Amniotic epithelial cell (primary cell): ENCODE measurements at places on chromosomes 5 and 9.
A peak's percentile ranks its signal among the peaks of the same experiment; 100 is the strongest.

GRCh38 chr9:82180711-82181110, 192.1 kb downstream of the SPATA31D1 start:
- DNase-seq, result no peak

DNA sequence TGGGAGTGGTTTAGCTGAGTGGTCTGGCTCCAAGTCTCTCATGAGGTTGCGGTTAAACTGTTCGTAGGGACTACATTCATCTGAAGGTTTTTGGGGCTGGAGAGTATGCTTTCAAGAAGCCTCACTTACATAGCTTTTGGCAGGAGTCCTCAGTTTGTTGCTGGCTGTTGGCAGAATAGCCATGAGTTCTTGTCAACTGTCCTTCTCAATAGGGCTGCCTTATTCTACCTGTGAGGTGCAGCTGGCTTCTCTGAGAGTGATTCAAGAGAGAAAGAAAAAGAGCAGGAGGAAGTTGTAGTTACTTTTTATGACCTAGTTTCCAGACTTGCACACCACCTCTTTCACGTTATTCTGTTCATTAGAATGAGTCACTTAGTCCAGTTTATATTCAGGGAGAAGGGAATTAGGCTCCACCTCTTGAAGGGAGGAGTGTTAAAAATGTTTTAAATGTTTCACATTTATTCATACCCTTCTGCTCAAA, 33.2 kb downstream of the YTHDC2 start:
- DNase-seq, result peak; percentile 86

GRCh38 chr9:131627648-131628458, 82.5 kb downstream of the PRRT1B start:
- DNase-seq, result peak; percentile 88

GRCh38 chr9:85404911-85405565, 336.7 kb downstream of the AGTPBP1 start:
- no peak for DNase-seq

GRCh38 chr5:175207321-175208040, 236.5 kb downstream of the DRD1 start:
- no peak for DNase-seq

DNA sequence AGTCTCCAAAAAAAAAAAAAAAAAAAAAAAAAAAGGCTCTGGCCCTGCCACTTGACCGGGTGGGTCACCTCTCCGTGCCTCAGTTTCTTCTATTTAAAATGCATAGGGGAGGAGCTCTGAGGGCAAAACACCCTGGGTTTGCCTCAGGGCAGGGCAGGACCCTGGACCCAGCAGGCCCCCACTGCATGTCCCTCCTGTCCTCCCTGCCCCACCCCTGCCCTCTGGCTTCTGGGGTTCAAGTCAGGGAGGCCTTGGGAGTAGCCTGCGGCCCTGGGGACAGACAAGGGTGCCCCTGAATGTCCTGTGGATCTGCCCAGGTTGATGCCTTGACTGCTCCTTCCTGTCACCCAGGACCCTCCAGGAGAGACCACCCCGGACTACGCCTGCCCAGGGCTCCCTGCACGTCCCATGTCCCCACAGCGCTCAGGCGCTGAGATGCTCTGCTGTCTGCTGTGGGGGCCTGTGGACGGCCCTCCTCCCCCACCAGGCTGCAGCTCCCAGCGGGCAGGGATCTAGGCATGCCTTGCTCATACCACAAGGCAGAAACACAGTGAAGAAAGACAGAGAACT, 35.4 kb downstream of the ADAMTS2 start:
- no peak for DNase-seq

DNA sequence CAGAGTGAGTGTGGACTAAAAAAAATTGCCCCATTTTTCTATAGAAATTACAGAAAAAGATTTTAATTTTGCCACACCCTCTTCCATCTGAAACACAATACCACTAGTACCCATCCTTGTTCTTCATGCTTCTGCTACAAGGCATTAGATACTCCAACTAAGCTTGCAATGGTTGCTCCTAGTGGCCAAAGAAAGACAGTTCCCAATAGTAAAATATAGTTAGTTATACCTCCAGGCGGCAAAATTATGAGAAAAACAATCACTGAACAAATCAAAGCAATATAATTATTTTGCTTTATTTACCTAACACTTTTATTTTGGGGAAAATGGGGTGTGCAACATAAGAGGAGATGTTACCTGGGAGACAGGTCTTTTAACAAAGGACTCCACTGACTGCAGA, 101.2 kb downstream of the RAPGEF6 start:
- DNase-seq, result no peak

DNA sequence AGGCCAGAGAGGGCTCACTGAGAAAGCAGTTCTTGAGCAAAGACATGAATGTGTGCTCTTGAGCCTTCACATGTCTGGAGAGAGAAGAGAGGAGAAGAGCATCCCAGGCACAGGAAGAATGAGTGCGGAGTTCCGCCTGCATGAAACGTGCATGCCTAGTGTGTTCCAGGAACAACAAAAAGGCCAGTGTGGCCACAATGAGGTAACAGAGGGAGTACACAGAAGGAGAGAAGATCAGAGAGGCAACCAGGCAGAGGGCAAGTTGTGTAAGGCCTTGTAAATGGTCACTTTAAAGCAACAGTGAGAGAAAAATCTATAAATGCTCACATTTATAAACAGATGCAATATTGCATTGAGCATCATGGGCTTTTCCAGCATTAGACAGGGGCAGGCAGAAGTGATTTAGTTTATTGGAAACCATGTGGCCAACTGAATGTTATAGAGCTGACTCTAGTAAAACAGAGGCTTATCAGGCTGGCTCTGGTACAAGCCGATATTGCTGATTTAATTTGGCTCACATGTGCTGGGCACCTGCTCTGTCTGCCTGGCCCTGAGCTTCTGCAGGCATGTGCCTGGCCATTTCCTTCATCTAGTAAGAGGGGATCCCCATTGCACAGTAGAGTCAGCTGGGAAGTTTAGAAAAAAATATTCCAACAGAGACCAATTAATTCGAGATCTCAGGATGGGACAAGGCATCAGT, 185.3 kb downstream of the SAXO1 start:
- DNase-seq, result no peak

DNA sequence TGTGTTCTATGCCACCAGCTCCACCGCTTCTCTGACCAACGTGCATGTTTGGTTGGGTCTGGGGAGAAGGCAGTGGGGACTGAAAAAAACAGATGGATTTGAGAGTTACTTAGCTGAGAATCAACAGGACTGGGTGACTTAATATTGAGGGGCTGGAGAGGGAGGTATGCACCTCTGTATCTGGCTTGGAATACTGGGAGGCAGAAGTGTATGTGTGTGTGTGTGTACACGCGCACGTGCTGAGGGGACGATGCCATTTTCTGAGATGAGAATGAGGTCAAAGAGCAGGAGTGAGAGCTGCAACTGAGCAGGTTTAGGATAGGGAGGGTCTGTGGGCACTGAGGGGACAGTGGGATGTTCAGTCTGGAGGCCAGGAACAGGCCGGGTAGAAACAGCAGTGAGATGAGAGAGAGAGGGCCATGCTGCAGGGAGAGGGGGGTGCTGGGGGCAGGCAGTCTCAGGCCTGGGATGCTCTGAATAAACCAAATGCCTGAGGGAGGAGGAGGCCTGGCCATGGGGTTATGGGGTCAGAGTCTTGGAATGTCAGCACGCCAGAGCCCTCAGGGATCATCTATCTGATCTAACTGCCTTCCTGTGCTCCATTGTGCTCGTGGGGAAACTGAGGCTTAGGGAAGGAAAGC, 14.0 kb downstream of the PDGFRB start:
- DNase-seq, result peak; percentile 91

GRCh38 chr9:132506977-132507669, 75.3 kb upstream of the BARHL1 start:
- DNase-seq, result no peak

DNA sequence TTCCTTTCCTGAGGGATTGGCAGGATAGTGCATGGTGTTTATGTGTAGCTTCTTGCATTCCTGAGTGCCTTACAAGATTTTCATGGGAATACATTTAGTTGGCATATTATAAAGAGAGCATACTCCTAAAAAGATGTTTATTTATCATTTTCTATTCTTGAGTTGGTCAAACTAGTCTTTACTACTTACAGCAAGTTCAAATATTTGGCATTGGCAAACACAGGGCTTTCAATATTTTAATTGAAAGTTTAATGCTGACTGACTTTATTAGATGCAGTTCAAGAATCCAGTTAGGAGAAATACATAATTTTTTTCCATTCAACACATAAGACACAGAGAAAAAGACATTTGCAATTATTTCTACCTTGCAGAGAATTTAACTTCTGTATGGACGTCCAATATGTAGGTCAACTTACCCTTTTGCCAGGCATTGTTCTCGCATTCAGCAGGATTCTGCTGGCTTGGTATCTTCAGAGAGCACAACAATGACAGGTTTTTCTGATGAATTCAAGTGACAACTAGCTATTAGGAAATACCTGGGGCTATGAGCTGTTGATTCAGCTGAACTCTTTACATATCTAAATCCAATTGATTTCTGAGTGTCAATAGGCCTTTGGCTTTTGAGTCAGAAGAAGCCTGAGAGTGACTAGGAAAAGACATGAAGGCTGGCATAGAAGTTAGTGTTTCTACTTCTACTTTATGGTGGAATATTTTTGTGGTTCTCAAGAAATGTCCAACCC, 129.6 kb downstream of the LURAP1L start:
- no peak for DNase-seq

GRCh38 chr5:34957857-34958690, 28.7 kb downstream of the DNAJC21 start:
- DNase-seq, result peak; percentile 37

DNA sequence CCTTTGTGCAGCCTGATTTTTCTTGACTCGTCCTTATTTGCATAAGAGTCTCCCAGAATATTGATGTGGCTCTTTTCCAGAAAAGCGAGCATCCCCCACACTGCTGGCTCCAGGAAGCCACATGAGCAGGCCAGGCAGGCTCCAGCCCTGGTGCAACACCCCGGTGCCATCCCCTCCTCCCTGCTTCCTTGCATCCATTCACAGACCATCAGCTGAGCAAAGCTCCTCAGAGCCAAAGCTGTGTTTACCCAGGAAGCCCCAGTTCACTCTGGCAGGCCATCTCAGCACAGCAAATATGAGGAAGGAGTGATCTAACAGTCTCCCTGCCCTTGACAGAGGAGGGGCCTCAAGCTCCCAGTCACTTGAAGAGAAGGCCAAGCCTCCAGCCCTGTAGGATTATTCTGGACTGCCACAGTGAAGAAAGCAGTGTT, 34.4 kb downstream of the INSYN2B start:
- DNase-seq, result peak; percentile 87

GRCh38 chr5:175677571-175677970, 19.7 kb downstream of the HRH2 start:
- no peak for DNase-seq

- DNase-seq, result no peak
These were observed 22.3 kb upstream of the ALDH1B1 start for GRCh38 chr9:38370176-38370575.

DNA sequence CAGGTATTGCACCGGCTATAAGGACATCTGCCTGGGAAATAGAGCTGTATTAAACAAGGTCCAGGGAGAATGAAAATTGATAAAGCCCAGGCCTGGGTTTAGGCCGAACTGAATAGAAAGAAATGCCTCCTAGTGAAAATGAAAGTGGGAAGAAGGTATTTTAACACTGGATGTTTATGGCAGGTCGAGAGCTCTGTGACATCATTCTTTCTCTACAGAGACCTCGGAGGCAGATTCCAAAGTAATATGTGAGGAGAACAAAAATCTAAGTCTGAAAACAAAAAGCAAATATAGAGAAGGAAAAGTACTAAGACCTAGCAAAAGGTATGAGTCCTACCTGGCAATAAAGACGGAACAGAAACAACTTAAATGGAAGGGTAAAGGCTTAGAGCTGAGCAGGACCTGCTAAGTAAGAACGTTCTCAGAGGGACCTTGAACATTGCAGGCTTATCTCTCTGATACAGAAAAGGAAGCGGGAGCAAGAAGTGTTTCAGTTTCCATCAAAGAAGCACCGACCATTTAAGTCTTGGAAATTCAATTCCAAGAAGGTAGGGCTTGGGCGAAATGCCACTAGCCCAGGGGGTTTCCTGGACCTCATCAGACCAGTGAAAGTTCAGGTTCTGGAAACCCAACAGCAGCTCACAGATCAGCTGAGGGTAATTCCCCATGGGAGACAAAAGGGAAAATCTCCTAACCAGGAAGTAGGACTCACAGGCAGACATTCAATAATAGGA, 80.0 kb downstream of the SUSD1 start:
- no peak for DNase-seq

DNA sequence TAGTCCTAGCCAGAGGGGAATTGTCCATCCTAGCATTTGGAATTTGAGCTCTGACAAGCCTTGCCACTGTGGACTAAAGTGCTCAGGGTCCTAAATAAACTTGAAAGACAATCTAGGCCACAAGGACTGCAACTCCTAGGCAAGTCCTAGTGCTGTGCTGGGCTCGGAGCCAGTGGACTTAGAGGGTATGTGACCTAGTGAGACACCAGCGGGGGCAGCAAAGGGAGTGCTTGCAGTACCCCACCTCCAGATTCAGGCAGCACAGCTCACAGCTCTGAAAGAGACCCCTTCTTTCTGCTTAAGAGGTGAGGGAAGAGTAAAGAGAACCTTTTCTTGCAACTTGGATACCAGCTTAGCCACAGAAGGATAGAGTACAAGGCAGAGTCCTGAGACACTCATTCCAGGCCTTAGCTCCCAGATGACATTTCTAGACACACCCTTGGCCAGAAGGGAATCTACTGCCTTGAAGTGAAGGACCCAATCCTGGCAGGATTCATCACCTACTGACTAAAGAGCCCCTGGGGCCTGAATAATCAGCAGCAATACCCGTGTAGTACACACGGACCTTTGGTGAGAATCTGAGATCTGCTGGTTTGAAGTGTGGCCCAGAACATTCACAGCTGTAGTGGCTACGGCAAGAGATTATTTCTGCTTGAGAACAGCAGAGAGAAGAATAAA, 164.6 kb downstream of the CCDC171 start:
- DNase-seq, result no peak

DNA sequence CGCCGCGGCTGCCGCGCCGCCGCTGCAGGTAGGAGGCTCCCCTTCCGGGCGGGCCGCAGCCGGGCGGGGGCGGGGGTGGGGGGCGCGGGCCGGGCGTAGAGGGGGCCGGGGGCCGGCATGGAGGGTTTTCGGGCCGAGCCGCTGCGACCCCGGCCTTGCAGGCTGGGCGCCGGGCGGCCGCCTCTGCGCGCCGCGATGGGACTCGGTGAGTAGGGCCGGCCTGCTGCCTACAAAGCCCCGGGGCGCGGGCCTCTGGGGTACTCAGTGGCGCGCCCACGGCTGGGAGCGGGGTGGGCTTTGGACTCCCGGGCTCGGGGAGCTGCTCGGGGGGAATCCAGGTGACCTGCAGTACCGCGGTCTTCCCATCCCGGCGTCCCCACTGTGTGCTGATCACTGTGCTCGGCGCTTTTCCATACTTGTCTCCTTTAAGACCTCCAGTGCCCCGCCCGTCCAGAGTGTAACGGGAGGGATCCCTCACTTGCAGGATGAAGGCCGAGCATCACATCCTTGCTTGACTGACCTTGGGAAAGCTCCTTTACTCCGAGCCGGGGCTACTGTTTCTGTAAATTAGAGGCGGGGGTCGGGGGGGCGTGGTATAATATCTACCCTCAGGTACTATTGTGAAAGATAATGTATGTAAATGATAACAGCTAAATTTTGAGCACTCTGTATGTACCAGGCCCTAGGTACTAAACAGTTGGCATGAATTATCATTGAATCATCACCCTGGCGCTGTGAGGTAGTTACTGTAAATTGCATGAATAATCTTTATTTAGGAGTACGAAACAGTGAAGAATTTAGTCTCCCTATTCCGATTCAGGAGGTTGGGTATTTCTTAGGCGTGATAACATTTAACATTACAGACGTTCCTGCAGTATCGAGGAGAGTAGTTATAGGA, 672 bp downstream of the MSANTD3 start:
- DNase-seq, result peak; percentile 60

GRCh38 chr9:136244122-136244968, 1.3 kb downstream of the QSOX2 start:
- no peak for DNase-seq
